ENCODE measurements at places on chromosomes 4 and X.

- no peak for DNase-seq
These were observed 782.9 kb upstream of the HS3ST1 start for GRCh38 chr4:12211636-12212035.

- DNase-seq: peak; percentile 89
These were observed at the start of gene NDUFC1 for GRCh38 chr4:139301821-139302611. Gene NDUFC1 (minus strand): TSS chr4:139302477. CDS start chr4:139295798, 6,679 bp downstream.

- peak; percentile 67 for DNase-seq
These were observed 38.8 kb downstream of the SEPTIN6 start for GRCh38 chrX:119654112-119654531.

DNA sequence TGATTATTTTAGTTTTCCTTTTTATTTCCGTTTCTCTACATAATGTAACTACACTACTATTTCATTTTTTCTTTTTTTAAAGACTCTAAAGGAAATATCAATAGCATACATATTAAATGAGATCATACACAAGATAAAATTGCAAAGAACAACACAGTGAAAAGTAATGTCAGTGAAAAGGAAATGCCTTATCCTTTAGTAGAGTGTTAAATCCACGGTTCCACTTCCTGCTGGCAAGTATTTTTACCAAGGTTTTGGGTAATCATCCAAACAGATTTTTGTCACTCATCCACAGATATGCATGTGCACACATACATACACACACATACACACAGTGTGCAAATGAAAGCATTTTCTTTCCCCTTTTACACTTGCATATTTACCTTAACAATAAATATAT lies 548.9 kb downstream of the PPP4R3C start:
- no peak for DNase-seq

DNA sequence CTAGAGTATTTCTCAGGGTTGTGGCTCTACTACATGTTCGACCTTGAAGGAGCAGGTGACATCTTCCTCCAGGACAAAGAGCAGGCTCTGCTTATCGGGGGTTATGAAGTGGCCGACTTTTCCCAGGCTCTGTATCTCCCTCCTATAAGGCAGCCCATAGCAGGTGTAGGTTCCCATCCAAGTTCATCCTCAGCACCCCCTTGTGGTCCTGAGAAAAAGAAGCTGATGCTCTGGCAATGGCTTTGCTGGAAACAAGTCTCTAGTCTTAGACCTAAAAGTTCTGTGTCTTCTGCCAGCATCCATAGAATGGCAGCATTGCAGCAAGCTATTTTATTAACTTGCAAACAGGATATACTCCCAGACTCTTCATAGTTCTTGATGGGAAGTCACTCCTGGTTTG lies 836.6 kb upstream of the PRKX start:
- no peak for DNase-seq

Measured in activated effector memory CD4-positive, alpha-beta T cell treated with anti-CD3 and anti-CD28 coated beads, Interleukin-2, amount 50 U/mL, for 16 hours (primary cell).